ENCODE measurements at places on chromosomes 12 and 14. TPM values are rescaled to one million over a fixed set of nuclear protein-coding genes. Genes with fewer than 3 reads are reported as not detected.

PLEKHD1 gene
- not detected for polyA plus RNA-seq

TTC9 gene
- polyA plus RNA-seq, result 0.98 TPM

ADGRD1 gene
- not detected for polyA plus RNA-seq

ACRBP gene
- polyA plus RNA-seq, result 10.2 TPM

FLVCR2 gene
- 0.24 TPM for polyA plus RNA-seq

ARHGAP9 gene
- polyA plus RNA-seq, result 294 TPM

KCNK13 gene
- not detected for polyA plus RNA-seq

ANO2 gene
- polyA plus RNA-seq, result not detected

IQSEC3 gene
- 0.07 TPM for polyA plus RNA-seq

PMEL gene
- polyA plus RNA-seq, result 0.44 TPM

KRT75 gene
- not detected for polyA plus RNA-seq

TEX52 gene
- polyA plus RNA-seq, result not detected
